Fibroblast of skin of back (primary cell): ENCODE measurements at places on chromosomes 5 and 9.

- DNase-seq = no peak
Measured at GRCh38 chr9:125495172-125496119, 211.6 kb downstream of the MAPKAP1 start.

GRCh38 chr9:2286825-2287455 is 271.8 kb downstream of the SMARCA2 start:
- no peak for DNase-seq

- no peak for DNase-seq
Measured at GRCh38 chr5:31889001-31889561, 250.2 kb downstream of the PDZD2 start.

- DNase-seq = no peak
Measured at GRCh38 chr5:168971100-168971499, 329.8 kb downstream of the SLIT3 start.

DNA sequence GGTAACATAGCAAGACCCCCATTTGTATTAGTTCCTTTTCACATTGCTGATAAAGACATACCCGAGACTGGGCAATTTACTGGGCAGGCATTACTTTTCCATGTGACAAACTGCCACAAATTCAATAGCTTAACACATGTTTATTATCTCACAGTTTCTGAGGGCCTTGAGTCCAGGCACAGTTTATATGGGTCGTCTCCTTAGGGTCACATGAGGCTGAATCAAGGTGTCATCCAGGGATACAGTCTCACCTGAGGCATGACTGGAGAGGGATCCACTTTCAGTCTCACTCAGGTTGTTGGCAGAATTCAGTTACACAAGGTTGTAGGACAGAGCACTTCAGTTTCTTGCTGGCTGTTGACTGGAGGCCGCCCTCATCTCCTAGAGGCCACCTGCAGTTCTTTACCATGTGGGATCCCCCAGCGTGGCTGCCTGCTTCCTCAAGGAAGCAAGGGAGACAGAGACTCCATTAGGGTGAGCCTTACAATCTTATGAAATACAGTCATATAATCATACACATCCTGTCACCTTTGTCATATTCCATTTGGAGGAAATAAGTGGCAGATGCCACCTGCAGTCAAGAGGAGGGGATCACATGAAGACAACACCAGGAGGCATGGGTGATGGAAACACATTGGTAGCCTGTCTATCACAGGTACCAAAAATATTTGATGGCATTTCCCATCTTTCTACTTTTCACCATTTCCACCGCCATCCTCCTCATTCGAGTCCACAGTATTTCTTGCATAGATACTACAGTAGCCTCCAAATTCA is 15.1 kb upstream of the ERAP1 start:
- DNase-seq = no peak

DNA sequence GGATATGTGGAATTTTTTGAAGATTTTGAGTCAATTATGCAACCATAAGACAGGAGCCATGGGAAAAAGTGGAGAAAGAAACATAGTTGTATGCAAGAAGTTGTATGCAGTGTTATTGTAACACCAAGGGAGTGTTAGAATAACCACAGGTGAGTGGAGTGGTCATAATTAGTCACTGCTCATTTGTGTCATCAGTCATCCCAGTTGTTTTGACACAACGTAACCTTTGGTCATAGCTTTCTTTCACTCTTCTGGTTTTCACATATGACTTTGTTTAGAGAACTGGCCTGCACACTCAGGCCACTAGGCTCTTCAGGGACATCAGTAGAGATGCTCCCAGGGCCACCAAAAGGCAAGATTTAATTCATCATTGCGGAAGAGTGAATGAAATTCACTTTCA is 158.7 kb upstream of the HMHB1 start:
- DNase-seq = no peak

GRCh38 chr5:133234273-133234672 is 182.5 kb downstream of the HSPA4 start:
- DNase-seq = no peak

DNA sequence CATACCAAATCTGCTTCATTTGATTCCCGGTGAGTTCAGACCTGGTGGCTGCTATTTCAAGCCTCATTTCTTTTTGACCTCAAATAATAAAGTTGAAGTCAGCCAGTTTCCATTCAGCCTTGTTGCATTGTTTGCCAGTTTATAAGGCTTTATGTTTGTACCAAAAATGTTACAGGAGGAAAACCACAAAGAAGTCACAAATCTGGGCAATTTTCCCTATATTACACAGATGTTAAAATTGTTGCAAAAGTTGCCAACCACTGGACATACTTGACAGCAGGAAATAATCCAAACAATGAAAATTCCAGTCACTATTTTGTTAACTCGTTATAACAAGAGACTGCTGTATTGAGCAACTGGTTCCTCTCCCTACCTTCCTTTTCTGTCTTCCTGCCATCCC is 1325.0 kb upstream of the DMAC1 start:
- no peak for DNase-seq

DNA sequence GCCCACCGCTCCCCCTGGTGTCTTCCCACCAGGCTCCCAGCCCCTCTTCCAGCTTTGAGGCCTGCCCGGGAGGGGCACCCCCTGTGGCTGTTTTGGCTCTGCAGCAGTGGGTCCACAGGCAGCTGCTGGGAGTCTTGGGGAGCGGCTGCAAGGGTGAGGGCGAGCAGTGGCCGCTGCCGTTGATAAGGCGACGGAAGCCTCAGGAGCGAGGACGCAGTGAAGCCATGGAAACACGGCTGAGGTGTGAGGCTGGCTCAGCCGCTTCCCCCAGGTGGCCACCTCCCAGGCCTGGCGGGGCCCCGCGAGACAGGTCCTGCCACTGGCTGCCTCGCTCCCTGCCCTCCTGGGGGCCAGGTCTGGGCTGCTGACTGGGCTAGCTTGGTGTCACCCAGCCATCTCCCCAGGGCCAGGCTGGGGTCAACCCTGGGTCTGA is 41.5 kb downstream of the CXXC5 start:
- DNase-seq = no peak

- DNase-seq = peak; percentile 58
Measured at GRCh38 chr9:81819859-81820546, 108.2 kb upstream of the SPATA31D4 start.

DNA sequence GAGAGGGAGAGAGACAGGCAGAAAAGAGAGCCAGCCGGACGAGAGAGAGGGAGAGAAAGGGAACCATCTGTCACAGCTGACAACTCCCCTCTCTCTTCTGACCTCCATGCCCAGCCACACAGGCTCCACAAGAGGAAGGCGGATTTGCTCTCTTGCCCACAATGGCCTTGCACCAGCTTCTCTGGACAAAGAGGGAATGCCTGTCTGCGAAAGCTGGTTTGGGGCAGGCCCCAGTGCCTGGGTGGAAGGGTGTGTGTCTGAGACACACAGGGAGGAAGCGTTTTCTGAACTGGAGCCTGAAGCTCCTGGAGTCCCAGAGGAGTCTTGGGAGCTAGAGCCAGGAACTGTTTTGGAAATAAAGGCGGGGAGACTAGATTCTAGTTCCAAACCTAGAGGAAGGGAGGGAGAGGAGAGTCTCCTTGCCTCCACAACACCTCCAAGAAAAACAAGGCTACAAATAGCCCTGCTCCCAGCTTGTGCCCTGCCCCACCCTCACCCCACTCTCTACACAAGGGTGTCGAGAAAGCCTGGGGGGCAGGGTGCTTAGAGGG is 12.5 kb downstream of the C1QTNF2 start:
- DNase-seq = no peak

GRCh38 chr9:98201102-98201501 is 8.7 kb upstream of the CORO2A start:
- DNase-seq = no peak

GRCh38 chr5:143646961-143647360 is 165.0 kb upstream of the HMHB1 start:
- no peak for DNase-seq

GRCh38 chr5:112257976-112258375 is 161.1 kb downstream of the EPB41L4A start:
- no peak for DNase-seq

- DNase-seq = no peak
Measured at GRCh38 chr5:113450462-113450861, 15.7 kb upstream of the TSSK1B start.

- no peak for DNase-seq
Measured at GRCh38 chr5:157602505-157602904, 26.9 kb upstream of the ADAM19 start.

DNA sequence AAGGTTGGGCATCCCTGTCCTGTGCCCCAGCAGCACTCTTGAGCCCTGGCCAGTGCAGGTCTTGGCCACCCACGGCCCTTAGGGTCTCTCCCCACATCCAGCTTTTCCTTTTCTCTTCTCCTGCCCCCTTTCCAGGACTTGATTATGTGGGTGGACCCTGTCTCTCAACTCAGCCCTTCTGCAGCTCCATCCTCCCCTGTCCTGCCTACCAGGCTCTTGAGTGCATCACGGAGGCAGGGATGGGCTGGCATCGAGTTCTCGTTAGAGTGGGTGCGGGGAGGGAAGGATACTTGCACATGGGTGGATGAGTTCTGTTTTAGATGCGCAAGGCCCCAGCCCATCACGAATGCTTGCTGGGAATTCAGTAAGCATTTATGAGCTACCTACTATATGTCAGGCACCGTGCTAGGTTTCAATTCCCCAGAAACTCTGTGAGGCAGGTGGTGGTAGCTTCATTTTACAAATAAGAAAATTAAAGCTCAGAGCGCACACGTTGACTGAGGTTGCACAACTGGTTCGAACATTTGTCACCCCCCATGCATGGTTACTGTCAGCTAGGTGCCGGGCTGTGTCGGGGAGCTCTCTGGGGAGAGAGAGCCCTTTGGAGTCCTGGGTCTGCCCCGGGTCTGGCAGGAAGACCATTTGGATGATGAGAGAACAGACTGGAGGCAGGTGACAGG is 144.6 kb upstream of the PITX1 start:
- no peak for DNase-seq
